IMR-90 (cell line): ENCODE measurements at places on chromosomes 2 and 18. TPM values are rescaled to one million over a fixed set of nuclear protein-coding genes. Genes with fewer than 3 reads are reported as not detected.
A peak's percentile ranks its signal among the peaks of the same experiment; 100 is the strongest.

- DNase-seq, result peak; percentile 55
These were observed 163.9 kb downstream of the GFPT1 start for GRCh38 chr2:69222953-69223658.

Gene PTH2R
- under 0.01 TPM in 1 of 2 replicates, not detected in the other for total RNA-seq

Gene CGREF1
- total RNA-seq, result 0.28 and 0.54 TPM in 2 replicates

Gene CNTNAP5
- total RNA-seq, result not detected in 2 replicates

Gene IL18RAP
- not detected in 2 replicates for total RNA-seq

Gene COL3A1
- 408 and 411 TPM in 2 replicates for total RNA-seq

Gene MARCHF4
- total RNA-seq, result 2.3 and 3.1 TPM in 2 replicates

GRCh38 chr2:178579006-178579405 lies 98.7 kb downstream of the PLEKHA3 start:
- DNase-seq, result peak; percentile 62

Gene GALNT5
- total RNA-seq, result 63.3 and 73.6 TPM in 2 replicates

GRCh38 chr2:237322564-237322963 lies 91.4 kb downstream of the COL6A3 start:
- no peak for DNase-seq

GRCh38 chr2:77296791-77297190 lies 225.4 kb downstream of the LRRTM4 start:
- no peak for DNase-seq

Gene SFTPB
- total RNA-seq, result not detected in 2 replicates

GRCh38 chr2:134039912-134040581 lies 213.8 kb upstream of the MGAT5 start:
- no peak for DNase-seq

- DNase-seq, result no peak
These were observed 8.9 kb upstream of the MYL12A start for GRCh38 chr18:3238742-3239141.

DNA sequence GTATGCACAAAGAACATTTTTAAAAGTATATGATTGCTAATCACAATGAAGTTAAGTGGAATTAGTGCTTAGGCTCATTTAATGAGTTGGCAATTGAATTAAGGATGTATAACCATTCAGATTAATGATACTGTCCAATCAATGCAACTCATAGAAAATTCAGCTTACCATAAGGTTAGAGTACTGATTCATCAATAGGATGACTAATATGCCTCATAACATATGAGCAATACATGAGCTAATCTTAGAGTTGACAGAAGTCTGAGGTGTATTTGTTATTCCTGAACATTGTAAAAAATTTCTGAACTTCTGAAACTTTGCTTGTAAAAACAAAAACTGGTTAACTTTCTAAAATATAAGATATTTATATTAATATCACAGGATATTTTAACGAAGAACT lies 118.3 kb upstream of the NETO1 start:
- no peak for DNase-seq

DNA sequence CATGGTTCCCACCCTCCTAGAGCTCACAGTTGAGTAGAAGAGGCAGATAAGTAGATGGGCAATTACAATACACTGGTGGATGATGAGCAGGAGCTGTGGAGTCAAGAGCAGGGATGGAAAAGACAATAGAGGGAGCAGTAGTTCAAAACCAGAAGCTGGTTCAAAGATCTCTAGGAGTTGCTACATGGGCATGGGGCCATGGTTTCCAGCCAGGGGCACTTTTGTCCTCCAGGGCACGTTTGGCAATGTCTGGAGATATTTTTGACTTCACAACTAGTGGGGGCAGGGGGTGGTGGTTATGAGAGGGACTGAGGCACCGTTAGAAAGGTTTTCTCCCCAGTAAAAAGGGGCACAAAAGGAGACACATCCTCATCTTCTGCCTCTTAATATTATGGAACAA lies 236.0 kb downstream of the DYSF start:
- no peak for DNase-seq

Gene CMPK2
- 0.18 and 0.28 TPM in 2 replicates for total RNA-seq

Gene FBXO48
- 0.18 and 0.28 TPM in 2 replicates for total RNA-seq

GRCh38 chr2:9441556-9441955 lies 18.1 kb downstream of the CPSF3 start:
- DNase-seq, result peak; percentile 41

DNA sequence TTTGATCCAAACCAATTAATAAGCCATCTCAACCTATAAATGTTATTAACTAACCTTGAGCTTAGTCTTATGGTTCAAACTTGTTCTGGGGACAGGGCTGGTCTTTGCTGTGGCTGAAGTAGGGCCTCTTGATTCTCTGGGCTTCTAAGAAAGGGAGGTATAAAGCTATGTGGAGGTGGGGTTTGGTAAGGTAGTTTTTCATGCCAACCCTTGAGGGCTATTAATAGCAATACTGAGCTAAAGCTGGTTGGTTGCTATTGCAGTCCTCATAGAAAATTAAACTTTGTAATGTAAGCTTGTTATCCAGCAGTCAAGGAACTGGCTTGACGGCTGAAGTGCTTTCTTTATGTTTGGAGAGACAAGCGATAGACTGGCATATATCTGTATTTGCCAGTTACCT lies 112.1 kb downstream of the RND3 start:
- no peak for DNase-seq

GRCh38 chr2:225171350-225171749 lies 129.1 kb upstream of the DOCK10 start:
- DNase-seq, result no peak

DNA sequence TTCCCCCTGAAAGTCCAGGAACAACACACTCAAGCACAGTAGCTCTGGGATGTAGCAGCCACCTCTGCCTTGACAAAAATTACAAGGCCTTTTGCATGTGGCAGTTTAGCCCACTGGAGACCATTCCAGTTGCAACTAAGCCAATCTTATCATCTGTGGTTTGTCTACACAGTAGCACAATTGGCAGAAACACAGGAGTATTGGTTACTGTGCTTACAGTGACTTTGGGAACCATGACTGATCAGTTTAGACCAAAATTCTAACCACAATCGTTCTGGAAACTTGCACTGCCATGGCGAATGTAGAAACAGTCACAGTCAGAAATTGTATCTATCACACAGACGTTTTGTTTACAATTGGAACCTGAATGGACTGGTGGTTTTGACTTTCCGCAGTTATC lies 403.7 kb upstream of the MEIS1 start:
- no peak for DNase-seq

- no peak for DNase-seq
These were observed 239.0 kb downstream of the EIPR1 start for GRCh38 chr2:3138621-3139020.

DNA sequence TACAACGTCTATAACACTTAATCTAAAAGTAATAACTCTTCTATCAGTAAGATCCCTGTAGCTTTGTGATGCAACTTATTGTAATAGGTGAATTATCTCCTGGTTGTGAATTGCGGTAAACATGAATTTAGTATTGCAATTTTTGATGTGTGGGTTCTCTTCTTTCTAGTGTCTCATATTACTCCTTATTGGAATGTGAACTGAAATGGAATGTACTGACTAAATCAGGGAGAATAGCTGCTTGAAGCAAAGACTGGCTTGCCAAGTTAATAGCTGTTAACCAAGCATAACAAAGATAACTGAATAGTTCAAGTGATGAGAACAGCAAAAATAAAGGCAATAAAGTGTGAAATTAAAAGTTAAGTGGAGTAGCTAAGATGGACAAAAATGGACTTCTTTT lies 60.5 kb upstream of the TFPI start:
- DNase-seq, result peak; percentile 58
